Activated CD8-positive, alpha-beta memory T cell treated with anti-CD3 and anti-CD28 coated beads, Interleukin-2, amount 50 U/mL, for 4 hours (primary cell): ENCODE measurements at places on chromosomes 16 and 17.

GRCh38 chr16:4372578-4373355 is 1.1 kb downstream of the VASN start:
- DNase-seq, result no peak

- DNase-seq, result peak; percentile 82
These were observed 11.9 kb downstream of the MT4 start for GRCh38 chr16:56576585-56577299.

GRCh38 chr16:70738083-70738977 is 52.5 kb upstream of the MTSS2 start:
- peak; percentile 25 for DNase-seq

DNA sequence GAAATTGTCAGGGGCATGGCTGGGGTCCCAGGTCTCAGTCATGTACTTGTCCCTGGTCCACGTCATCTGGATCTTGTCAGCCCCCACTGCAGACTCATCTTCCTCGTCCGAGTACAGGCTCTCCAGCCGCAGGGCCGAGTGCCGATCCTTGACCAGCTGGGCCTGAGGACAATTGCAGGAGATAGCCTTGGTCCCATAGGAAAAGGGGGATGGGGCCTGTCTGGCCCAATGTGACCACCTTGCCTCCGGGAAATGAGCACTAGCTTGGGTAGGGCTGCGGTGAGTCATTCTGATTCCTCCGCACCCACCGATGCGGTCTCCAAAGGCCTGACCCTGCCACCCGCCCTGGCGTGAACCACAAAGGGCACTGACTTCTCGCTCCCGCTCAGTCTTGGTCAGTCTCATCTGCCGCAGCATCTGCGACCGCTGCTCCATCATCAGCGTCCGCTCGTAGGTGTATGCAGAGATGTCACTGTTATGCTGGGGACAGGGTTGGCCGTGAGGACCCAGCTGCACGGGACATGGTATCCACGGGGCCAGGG is 1.5 kb upstream of the LCAT start:
- no peak for DNase-seq

- no peak for DNase-seq
These were observed 2.9 kb downstream of the CMC2 start for GRCh38 chr16:81003610-81004460.

DNA sequence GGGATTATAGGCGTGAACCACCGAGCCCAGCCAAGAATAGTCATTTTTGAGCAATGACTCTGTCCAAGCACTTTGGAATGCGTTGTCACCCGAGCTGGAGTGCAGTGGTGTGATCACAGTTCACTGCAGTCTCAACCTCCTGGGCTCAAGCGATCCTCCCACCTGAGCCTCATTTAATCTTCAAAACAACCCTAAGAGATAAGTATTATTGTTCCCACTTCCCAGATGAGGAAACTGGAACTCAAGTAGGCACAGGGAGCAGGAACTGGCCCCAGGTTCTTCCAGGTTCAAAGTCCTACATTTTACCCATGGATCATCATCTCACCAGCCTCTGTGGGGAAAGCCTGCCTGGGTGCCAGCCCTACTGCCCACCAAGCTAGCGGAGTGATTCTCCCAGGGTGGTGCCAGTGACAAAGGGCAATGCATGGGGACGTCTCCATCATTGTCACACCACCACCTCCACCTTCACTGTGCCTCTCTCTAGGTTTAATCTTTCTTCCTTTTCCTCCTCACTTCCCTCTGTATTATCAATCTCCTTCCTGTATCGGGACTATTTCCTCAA is 11.3 kb upstream of the RNF157 start:
- DNase-seq, result no peak

DNA sequence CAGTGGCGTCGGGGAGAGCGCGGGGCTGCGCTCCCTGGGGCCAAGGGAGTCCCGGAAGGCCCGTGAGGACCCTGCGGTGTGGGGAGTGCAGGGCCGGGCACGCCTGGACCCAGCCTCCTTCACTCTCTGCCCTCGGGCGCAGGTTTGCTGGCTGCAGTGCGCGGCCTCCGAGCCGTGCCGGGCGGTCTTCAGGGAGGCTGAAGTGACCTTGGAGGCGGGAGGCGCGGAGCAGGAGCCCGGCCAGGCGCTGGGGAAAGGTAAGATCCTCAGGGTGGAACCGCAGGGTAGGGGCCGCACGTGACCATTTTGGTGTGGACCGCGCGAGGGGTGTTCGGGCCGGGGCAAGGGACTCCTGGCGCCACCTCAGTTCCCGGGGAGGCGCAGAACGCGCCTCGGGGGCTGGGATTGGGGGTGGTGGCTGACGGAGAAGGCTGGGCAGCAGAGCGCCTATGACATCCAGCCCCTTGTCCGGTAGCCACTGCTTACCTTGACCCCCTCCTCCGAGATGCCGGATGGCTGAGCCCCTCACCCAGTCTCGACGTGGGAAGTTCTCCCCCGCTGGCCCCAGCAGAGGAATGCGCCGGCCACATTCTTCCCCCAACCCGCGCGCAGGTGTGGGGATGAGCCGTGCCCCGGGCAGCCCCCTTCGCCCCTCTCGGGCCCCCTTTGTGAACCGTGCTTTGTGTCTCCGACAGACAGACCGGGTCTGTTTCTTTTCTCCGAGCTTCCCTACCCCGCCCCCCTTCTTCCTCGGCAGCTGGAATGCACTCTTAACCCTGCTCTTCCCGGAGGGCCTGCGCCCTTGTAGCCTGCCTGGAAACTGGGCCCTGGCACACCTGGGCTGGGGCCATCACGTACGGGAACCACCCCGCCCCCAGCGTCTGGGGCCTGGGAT is 631 bp downstream of the CDH3 start:
- no peak for DNase-seq

DNA sequence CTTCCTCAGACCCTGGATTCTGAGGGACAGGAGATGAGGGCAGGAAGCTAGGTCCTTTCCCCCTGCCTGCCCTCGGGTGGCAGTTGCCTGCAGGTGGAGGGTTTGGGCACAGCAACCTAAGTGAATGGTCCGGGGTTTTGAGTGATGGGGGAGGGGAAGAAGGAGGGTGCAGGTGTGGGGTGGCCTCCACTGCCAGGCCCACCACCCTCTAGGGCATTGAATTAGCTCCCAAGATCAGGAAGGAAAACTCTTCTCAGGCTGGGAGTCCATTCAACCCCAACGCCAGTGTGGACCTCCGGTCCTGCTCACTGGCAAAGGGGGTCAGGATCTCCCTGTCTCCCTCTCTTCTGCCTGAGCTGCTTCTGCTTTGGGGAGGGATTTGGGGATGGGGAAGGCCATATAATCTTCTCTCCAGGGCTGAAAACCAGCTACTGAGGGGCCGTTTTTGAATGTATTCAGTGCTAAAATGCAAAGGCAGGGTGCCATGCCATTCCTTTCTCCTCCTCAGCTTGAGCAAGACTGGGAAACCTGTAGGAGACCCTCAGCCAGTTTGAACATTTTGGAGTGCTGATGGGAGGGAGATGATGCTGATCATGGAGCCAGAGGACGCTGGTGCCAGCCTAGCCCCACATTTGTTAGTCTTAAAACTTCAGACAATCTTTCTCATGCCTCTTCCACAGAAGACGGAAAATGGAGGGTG is 18.8 kb downstream of the GRB7 start:
- no peak for DNase-seq

DNA sequence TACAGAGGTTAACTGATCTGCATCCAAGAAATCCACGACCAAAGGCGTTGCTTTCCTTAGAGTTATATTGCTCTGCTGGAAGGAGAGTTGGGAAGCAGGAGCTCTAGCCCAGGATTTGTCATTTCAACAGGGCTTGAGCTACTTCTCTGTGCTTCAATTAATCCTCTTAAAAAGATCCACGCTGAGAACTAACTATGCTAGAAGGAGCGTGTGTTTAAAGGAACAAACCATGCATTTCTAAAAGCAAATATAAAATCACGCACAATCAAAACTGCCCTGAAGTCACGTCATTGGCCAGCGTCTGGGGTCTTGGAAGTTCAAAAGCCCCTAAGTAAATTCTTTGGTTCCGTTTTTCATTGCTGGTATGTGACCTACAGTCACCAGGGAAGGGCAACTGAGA is 1.1 kb downstream of the ARL6IP1 start:
- no peak for DNase-seq
